Fibroblast of the conjunctiva (primary cell): ENCODE measurements at places on chromosomes 3 and 15.
A peak's percentile ranks its signal among the peaks of the same experiment; 100 is the strongest.

DNA sequence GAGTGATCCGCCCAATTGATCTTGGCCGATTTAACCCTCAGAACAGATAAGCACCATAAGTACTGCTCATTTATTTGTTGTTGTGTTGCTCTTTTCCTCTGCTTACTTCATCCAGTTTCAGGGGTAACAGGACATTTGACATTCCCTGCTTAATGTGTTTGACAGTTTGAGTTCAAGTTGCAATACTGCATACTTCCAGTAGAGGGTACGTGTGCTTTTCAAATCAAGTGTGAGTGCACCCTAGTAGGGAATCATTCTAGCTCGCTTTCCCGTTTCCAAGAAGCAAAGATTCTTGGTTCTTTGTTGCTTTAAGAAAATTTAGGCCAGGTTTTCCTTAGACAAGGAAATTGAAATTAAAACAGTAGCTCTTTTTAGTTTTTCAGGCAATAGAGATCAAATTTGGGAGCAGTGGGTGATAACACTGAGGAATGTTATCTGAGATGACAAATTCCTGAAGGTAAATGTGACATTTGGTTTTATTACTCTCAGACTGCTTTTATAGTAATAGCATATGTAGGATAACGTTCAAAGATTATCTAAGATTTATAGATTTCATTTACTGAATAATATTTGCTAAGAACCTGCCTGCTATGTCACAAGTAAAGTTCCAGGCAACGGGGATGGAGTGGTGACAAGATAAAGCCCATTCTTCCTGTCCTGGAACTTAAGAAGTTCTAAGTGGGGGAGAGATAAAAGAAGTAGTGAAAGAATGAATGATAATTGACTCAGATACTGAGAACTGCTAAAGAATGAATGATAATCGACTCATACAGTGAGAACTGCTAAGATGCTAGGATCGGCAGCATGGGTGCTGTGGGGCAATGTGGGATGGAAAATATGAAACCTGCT lies 73.3 kb downstream of the SYNPR start:
- DNase-seq = peak; percentile 57

- no peak for DNase-seq
Observed at GRCh38 chr3:52345521-52346109, 29.5 kb downstream of the DNAH1 start.

DNA sequence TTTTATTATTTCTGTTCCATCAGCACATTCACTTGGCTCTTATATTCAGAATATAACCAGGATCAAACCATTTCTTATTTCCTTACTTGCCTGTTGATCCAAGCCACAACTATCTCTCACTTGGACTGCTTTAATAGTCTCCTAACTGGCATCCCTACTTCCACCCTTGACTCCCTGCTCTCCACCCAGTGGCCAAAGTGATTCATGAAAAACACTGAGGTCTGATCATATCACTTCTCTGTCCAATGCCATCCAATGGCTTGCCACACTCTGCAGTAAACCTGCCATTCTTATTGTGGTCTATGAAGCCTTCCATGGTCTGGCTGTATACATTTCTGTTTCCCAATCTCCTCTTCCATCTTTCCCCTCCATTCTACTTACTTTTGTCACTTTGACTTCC lies 576.1 kb downstream of the PDCD6IP start:
- no peak for DNase-seq

- DNase-seq = peak; percentile 42
Observed at GRCh38 chr3:35965908-35966307, 326.6 kb downstream of the ARPP21 start.

DNA sequence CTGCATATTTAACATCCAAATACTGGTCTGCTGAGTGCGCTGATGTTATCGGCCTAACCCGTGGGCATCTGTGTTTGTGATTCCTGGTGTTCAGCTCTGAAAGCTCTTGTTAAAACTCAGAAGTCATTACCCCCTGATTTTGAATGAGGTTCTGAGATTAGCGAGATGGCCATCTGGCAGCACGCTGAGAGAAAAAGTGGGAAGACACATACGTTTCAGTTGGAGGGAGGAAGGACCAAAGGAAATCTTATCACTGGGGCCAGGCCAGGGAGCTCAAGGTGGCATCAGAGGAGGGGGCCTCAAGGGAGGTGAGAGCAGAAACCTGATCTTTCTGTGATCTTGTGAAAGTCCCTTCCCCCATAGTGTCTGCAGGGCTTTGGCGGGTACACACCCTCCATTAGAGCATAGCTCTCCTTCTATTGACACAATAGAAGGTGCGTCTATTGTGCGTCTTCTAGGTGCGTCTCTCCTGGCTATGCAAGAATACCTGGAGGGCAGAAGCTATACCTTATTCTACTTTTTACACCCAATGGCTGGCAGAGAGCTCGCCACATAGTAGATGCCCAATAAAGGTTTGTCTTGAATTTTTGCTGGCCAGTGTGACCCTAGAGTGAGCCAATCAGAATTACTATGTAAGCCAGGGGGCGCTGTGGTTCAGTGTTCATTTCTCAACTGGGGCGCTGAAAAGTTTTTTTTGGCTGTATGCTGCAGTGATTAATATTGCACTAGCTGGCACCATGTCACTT lies 182.4 kb downstream of the SHQ1 start:
- DNase-seq = no peak

DNA sequence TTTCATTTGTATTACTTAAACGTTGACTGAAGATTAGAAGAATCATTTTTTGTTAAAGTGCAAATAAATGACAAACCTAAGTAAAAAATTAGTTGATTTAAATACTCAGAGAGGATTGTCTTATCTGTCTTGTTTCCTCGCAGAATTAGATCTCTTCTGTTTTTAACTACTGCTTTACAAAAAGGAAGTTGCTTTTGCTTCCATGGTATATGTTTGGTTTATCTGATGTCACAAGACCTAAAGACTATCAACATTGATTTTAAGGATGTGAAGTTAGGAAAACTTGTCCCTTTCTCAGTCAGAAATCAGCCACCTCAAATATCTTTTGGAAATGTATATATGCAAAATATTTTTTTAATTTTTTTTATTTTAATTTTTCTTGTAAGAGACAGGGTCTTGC lies 28.7 kb downstream of the GPR171 start:
- DNase-seq = no peak

DNA sequence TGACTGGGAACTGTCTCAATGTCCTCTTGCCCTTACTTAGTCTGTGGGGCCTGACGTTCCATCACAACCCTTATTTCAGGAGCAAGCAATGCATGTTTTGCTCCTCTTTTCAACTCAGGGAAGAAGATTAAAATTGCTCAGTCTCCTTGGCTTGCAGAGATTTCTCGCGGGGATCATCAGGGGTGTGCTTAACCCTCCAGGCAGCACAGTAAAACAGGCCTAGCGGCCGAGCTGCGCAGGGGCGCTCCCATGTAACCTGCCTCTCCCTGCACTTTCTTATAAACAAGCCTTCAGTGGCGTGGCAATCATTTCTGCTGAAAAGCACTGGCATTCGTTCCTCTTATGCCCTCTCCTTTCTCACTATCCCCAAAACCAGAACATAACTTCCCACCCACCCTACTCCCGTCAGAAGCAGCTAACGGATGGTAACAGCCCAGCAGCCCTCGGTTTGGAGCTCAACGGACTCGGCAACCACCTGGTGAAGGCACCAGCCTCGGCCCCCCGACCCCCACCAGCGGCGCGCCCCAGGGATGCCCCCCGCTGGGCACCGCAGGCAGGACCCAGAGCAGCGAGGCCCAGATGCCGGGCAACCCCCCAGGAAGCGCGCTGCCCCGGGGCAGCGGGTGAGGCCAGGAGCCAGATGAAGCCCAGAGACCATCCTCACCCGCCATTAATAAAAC lies 1.1 kb downstream of the MCF2L2 start:
- no peak for DNase-seq

GRCh38 chr15:57537072-57537471 lies 54.6 kb upstream of the MYZAP start:
- peak; percentile 87 for DNase-seq

DNA sequence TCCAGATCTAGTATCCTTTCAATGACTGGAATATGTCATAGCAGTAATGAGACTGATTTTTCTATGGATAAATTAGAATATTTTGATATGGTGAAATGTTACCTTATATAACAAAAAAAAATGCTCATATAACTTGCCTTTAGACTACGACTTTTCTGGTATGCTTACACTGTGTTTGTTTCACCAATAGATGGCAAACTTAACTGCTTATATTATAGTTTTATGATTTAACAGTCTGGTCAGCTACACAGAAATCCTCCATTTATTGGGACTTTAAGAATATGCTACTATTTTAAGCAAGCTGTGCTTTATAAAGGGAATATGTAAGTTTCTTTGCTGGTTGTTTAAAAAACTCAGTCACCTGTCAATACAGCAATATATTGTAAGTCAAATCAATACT lies 205.6 kb downstream of the VGLL3 start:
- DNase-seq = peak; percentile 53

DNA sequence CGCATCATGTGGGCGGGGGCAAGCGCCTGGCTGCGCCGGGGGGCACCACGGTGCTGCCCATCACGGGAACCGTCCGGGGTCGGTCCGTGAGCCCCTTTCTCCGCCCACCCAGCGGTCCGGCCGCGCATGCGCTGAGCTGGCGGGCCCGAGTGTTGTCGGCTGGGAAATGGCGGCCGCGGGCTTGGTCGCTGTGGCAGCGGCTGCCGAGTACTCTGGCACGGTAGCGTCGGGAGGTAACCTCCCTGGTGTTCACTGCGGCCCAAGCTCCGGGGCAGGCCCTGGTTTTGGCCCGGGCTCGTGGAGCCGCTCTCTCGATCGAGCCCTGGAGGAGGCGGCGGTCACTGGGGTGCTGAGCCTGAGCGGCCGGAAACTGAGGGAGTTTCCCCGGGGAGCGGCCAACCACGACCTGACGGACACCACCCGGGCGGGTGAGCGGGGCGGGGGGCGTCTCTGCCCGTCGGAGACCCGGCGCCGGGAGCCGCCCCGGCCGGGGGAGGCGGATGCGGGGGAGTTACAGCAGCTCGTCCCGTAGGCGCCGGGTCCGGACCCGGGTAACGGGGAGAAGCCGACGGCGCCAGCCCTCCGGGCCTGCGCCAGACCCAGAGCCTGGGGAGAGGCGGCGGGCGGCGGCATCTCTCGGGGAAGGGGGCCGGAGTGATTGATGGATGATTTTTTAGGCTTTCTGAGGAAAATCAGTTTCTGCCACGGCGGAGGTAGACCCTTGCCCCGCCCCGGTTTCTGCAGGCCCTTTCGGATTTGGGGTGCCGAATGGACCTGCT lies at the start of gene LRCH3:
Gene LRCH3, plus strand, starts transcription at position 142 of the 779 bp plus-strand sequence. Its CDS starts 25 bp downstream, at position 167.
- peak; percentile 53 for DNase-seq

DNA sequence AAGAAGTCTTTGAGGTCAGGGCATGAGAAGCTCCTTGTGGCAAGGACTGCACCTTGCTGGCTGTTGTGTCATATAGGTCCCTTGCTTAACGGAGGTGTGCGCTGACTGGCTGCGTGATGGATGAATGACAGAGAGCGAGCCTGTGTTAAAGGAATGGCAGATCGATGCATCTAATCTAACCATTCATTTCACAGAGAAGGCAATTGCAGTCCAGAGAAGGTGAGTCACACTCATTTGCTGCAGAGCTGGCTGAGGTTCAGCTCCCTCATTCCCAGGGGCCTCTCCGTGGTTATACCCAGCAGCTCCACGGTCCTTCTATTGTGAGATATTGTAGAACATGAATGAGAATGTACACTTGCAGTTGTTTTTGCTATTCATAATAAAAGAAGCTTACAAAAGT lies 289.3 kb downstream of the EPHB1 start:
- no peak for DNase-seq

- no peak for DNase-seq
Observed at GRCh38 chr3:76930712-76931111, 109.2 kb upstream of the ROBO2 start.

DNA sequence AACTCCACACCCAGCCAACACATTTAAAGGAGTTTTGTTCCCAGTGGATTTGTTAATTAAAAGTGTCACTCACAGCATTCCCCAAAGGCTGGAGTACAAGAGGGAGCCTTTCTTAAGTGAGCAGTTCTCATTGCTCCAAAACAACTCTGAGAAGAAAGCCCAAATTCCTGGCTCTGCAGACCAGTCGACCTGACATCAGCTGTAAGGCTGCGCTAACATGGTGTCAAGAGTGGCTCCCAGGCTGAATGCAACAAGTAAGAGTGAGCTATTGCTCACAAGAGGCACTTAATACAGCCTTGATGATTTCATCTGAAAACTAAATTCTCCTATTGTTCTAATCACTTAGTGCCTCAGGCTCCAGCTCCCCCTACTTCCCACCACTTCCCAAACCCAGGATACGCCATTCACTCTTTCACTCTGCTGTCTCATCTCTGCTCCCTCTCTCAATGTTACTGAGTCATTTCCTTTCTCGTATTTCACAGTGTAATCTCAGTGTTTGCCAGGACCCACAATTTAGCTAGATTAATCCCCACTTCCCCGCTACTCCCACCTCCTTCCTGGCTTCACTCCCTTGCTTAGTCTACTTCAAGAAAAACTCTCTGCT lies 81.8 kb downstream of the WWTR1 start:
- peak; percentile 88 for DNase-seq

DNA sequence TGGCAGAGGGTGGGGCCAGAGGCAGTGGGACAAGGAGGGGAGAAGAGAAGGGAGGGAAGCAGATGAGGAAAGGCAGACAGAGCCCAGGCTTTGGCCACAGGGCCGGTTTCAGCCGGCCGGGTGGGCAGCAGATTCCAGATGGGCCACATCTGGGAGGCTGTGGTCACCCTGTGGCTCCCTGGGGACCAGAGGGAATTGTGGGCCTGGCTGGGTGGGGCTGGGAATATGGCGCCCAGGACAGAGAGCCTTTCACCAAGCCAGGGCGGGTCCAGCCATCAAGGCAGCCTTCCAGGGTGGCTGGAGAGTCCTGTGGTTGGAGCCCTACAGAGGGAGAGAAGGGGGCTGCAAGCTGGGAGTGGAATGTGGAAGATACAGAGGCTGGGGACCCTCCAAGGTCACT lies 18.9 kb downstream of the PTH1R start:
- no peak for DNase-seq
